Right atrium auricular region (tissue), 2 donors: ENCODE measurements at places on chromosomes 3 and 15. TPM values are rescaled to one million over a fixed set of nuclear protein-coding genes. Genes with fewer than 3 reads are reported as not detected.

- no peak overlapping the region for H3K4me3 ChIP-seq
- H3K36me3 ChIP-seq: no peaks in the 10 kb centered on the region
Measured at GRCh38 chr3:12334786-12335185, 45.9 kb downstream of the PPARG start.

Gene GPR149
- total RNA-seq: not detected

DNA sequence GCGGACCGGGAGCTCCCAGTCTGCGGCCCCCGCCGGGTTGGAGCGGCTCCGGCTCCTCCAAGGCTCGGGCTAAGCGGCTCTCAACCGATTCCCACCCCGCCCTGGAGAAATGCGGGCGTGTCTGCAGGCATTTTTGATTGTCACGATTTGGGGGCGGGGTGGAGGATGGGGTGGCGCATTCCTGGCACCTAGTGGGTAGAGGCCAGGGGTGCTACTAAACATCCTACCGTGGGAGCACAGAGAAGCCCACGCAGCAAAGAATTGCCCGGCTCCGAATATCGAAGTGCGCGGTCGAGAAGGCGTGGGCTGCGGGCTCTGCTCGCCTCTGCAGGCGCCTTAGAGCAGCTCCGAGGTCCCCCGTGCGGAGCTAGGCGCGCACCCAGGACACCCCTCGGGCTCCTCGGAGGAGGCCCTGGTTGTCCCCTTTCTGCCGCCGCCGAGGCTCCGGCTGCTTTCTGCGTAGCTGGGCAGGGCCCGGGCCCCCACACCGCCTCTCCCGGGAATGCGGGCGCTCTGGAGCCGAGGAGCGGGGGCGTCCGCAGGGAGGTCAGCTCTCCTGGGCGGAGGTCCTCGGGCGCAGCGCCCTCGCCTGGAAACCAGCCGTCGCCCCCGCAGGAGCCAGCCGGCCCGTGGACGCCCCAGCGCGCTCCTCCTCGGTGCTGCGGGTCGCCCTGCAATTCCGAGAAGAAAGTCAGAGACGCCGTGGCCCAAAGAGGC is 16.5 kb upstream of the LAMP3 start:
- no peaks in the 10 kb centered on the region for H3K4me1 ChIP-seq
- peak overlapping the region; percentile 32 for H3K4me3 ChIP-seq
- peak; percentile 58 for DNase-seq
- H3K27me3 ChIP-seq: no peaks in the 10 kb centered on the region

- H3K36me3 ChIP-seq: no peaks in the 10 kb centered on the region
- no peak for DNase-seq
- no peak overlapping the region for H3K4me3 ChIP-seq
- H3K4me1 ChIP-seq: no peaks in the 10 kb centered on the region
- H3K27ac ChIP-seq: no peak overlapping the region
- H3K27me3 ChIP-seq: no peaks in the 10 kb centered on the region
Measured at GRCh38 chr3:87082796-87083440, 92.0 kb upstream of the VGLL3 start.

- H3K4me3 ChIP-seq: no peak overlapping the region
- H3K27me3 ChIP-seq: no peaks in the 10 kb centered on the region
- DNase-seq: no peak
- no peaks in the 10 kb centered on the region for H3K4me1 ChIP-seq
Measured at GRCh38 chr3:139238281-139239030, 105.4 kb upstream of the MRPS22 start.

DNA sequence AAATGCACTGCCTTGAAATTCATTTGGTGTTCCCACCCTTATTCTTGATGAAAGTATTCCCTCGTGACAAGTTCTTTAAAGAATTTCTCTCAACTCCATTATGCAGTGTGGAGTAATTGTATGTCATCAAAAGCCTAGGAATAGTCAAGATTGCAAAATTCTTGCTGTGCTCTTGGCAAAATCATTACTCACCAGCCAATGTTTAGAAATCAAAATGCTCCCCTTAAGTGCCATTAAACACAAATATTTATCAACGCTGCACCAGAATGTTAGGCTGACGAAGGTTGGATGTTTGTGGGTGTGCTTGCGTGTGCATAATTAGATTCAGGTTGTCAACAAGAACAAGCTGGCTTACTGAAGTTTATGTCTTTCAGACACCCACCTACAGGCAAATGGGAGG is 40.5 kb downstream of the SST start:
- no peaks in the 10 kb centered on the region for H3K4me1 ChIP-seq
- H3K36me3 ChIP-seq: no peaks in the 10 kb centered on the region
- no peaks in the 10 kb centered on the region for H3K27me3 ChIP-seq
- no peak for DNase-seq

- H3K4me1 ChIP-seq: no peaks in the 10 kb centered on the region
- H3K36me3 ChIP-seq: no peaks in the 10 kb centered on the region
- DNase-seq: no peak
- H3K27me3 ChIP-seq: no peaks in the 10 kb centered on the region
- H3K4me3 ChIP-seq: peak overlapping the region; percentile 66
- peak overlapping the region; percentile 93 for H3K27ac ChIP-seq
Measured at GRCh38 chr15:71116366-71116765, 1.1 kb downstream of the THSD4 start.

- H3K27ac ChIP-seq: peak overlapping the region; percentile 70
- H3K27me3 ChIP-seq: no peaks in the 10 kb centered on the region
- no peaks in the 10 kb centered on the region for H3K36me3 ChIP-seq
Measured at GRCh38 chr3:4351164-4351855, 48.1 kb downstream of the SETMAR start.

Gene QTRT2
- 4.9 TPM for total RNA-seq

- H3K36me3 ChIP-seq: no peaks in the 10 kb centered on the region
- H3K27me3 ChIP-seq: no peaks in the 10 kb centered on the region
- H3K4me3 ChIP-seq: no peak overlapping the region
Measured at GRCh38 chr3:30297112-30297511, 309.3 kb upstream of the TGFBR2 start.

Gene ATP13A4
- not detected for total RNA-seq

GRCh38 chr3:50519471-50520089 is 16.1 kb upstream of the CACNA2D2 start:
- H3K4me1 ChIP-seq: no peaks in the 10 kb centered on the region
- H3K27ac ChIP-seq: no peak overlapping the region
- no peaks in the 10 kb centered on the region for H3K27me3 ChIP-seq
- no peak overlapping the region for H3K4me3 ChIP-seq
- H3K36me3 ChIP-seq: no peaks in the 10 kb centered on the region

- DNase-seq: no peak
- H3K4me1 ChIP-seq: no peaks in the 10 kb centered on the region
- H3K27ac ChIP-seq: peak overlapping the region; percentile 13
- no peak overlapping the region for H3K4me3 ChIP-seq
Measured at GRCh38 chr3:14289590-14290461, 111.2 kb downstream of the LSM3 start.

GRCh38 chr15:37217567-37217966 is 117.2 kb upstream of the MEIS2 start:
- H3K4me1 ChIP-seq: no peaks in the 10 kb centered on the region
- no peaks in the 10 kb centered on the region for H3K36me3 ChIP-seq
- no peak overlapping the region for H3K4me3 ChIP-seq
- H3K27ac ChIP-seq: no peak overlapping the region
- DNase-seq: no peak

Gene GALNT15
- total RNA-seq: 21.7 TPM

Gene PLA1A
- total RNA-seq: 11.6 TPM

DNA sequence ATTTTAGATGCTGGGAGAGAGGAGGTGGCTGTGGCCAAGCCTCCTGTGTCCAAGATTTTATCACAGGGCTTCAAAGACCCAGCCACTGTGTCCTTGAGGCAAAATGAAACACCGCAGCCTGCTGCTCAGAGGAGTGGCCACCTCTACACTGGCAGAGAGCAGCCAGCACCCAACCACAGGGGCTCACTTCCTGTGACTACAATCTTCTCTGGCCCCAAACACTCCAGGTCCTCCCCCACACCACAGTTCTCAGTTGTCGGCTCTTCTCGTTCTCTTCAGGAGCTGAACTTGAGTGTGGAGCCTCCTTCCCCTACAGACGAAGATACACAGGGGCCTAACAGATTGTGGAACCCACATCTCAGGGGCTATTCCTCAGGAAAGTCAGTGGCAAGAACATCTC is 45.6 kb downstream of the CDAN1 start:
- no peaks in the 10 kb centered on the region for H3K27me3 ChIP-seq
- H3K27ac ChIP-seq: no peak overlapping the region
- H3K36me3 ChIP-seq: peaks cover 68% of the 10 kb centered on the region
- DNase-seq: no peak

- peaks cover 29% of the 10 kb centered on the region for H3K4me1 ChIP-seq
- H3K4me3 ChIP-seq: no peak overlapping the region
- no peak overlapping the region for H3K27ac ChIP-seq
- no peaks in the 10 kb centered on the region for H3K27me3 ChIP-seq
- no peaks in the 10 kb centered on the region for H3K36me3 ChIP-seq
Measured at GRCh38 chr3:171788546-171789351, 21.5 kb downstream of the PLD1 start.

Gene UBE2E1
- total RNA-seq: 41.4 TPM

Gene SCN5A
- 118 TPM for total RNA-seq

Gene SEMA3B
- total RNA-seq: 20.0 TPM

Gene SLC15A2
- 0.47 TPM for total RNA-seq

DNA sequence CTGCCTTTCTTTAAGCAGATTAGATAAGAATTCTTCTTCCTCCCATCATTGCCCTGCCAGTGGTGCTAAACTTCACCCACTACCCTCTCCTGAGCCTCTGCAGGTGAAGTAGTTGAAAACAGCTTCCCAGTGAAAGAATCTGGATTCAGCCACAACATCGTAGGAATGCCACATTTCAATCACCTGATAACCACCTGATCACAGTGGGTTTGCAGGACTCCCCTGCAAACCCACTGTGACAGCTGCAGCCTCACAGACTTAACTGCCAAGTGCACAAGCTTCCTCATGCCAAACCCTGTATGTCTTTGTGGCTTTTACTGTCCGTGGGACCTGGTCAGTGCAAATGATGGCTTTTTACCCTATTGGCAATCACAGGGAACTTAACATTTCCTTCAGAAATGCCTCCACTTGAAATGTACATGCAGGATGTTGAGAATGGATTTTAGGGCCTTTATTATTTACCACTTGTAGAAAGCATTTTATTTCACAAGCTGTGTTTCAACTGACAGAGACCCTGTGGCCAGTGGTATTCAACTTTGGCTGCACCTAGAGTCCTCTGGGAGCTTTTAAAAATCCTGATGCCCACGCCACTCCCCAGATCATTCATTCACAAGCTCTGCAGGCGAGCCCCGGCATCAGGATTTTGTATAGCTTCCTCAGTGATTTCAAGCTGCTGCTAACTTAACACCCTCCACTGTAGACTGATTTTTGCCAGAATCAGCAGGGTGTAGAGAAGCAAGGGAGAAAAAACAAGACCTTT is 49.1 kb downstream of the OXNAD1 start:
- no peaks in the 10 kb centered on the region for H3K4me1 ChIP-seq
- H3K27ac ChIP-seq: no peak overlapping the region
- peaks cover 24% of the 10 kb centered on the region for H3K36me3 ChIP-seq
- no peak for DNase-seq
- H3K27me3 ChIP-seq: no peaks in the 10 kb centered on the region

- no peak overlapping the region for H3K4me3 ChIP-seq
- H3K27ac ChIP-seq: no peak overlapping the region
- no peaks in the 10 kb centered on the region for H3K36me3 ChIP-seq
Measured at GRCh38 chr3:10160925-10161324, 3.8 kb upstream of the IRAK2 start.

GRCh38 chr3:65433480-65433879 is 605.2 kb downstream of the MAGI1 start:
- no peak overlapping the region for H3K4me3 ChIP-seq
- no peak overlapping the region for H3K27ac ChIP-seq
- DNase-seq: no peak
- H3K36me3 ChIP-seq: peaks cover 28% of the 10 kb centered on the region

DNA sequence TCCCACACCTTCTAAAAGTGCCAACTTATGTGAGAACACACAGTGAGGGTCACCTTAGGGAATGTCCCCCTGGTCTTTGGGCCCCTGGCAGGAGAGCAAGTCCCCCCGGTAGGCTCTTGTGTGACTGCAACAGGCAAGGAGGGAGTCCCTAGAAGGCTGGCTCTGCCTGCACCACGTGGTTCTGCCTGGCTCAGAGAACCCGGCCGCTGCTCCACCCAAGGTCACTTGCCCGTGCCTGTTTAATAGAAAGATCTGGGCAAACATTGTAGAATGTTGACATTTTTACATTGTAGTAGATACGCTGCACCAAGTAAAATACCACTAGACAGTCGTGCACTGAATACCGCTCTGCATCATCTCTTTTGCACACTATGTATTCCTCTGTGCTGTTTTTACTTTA is 21.9 kb downstream of the GABRA5 start:
- no peaks in the 10 kb centered on the region for H3K4me1 ChIP-seq
- DNase-seq: no peak
- H3K4me3 ChIP-seq: no peak overlapping the region
- H3K36me3 ChIP-seq: no peaks in the 10 kb centered on the region
- H3K27me3 ChIP-seq: no peaks in the 10 kb centered on the region
